GM13977 (cell line): ENCODE measurements at places on chromosomes 13 and 19.

DNA sequence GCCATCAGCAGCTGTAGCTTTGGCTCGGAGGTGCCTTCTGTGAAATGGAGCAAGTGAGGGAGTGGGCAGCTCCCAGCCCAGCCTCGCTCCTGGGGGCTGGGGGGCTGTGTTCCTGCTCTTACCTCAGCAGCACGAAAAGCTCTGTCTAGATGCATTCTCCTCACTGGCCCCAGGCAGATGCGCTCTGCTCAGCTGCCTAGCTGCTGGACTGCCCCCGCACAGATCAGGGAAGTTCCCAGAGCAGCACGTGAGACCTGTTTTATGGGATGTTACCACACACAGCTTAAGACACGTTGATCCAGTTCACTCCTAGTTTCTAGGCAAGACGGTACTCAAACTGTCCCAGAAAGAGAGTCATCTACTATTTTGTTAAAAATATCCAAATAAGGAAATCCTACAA lies 13.6 kb downstream of the LCP1 start:
- DNase-seq, result no peak

DNA sequence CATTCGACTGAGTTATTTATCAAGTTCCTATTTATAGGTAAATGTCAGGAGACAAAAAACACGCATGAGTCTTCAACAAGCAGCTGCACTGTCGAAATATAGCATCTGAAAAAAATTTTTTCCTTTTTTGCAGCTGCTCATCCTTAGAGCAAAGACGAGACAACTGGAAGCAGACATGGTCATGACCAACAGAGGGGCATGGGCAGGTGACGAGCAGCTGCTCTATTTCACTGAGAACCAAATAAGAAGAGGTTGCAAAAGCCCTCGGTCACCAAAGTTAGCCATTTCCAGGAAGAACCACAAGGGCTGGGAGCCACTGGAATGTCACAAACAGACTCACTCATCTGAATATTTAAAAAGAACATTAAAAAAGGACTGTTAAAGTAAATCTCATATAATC lies 22.2 kb downstream of the SOHLH2 start:
- no peak for DNase-seq

DNA sequence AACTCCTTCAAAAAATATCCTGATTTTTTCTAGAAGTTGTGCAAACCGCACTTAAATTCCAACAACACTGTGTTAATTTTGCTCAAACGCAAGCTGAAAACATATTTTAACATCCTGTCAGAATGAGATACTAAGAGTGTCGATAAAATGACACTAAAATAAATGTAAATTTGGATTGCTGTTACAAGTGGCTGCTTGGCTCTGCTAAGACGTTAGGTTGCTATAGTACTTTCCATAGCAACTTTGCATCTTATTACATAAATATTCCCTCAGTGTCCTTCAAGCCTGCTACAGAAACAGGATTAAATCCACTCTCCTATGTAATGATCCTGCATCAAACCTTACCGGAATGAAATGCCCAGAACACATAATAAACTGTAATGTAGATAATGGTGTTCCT lies 292.1 kb downstream of the DNAJC15 start:
- DNase-seq, result no peak

- peak; percentile 17 for DNase-seq
These were observed 130.4 kb downstream of the CRYL1 start for GRCh38 chr13:20395061-20395916.

GRCh38 chr13:79614250-79614918 lies 133.4 kb downstream of the NDFIP2 start:
- DNase-seq, result no peak

DNA sequence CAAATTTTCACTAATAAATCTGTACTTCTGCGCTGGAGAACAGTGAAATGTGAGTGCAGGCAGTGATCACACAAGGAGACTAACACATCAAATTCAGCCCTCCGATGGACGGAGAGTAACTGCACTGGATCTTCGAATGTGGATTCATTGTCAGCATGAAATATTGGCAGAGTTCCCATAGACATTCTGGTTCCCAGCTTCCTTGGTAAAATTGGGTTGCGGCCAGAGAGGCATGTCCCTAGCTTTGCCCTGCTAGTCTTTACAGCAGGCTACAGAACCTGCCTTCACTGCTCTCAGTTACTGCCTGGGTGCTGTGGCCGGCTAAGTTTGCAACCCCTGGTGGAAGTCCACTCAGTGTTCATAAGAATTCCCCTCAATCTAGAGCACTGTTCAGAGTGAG lies 32.3 kb upstream of the UQCRFS1 start:
- DNase-seq, result no peak

GRCh38 chr13:43111559-43112400 lies 88.4 kb downstream of the DNAJC15 start:
- no peak for DNase-seq

DNA sequence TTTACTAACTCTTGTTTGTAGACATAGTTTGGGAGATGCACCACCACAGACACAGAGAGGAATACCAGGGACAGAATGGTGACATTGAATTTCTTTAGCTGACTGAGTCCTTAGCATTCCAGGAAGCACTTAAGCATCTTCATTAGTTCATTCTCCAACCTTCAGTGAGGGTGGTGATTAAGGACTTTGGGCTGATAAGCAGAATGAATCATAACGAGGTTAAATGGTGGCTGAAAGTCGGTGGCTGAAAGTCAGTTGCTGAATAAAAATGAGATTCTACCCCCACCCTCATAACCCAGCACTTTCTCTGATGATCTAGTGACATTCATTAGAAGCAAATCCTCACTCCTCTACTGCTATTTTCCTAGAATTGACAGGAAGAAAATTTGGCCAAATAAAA lies 10.6 kb downstream of the PCDH8 start:
- peak; percentile 44 for DNase-seq
